CD4-positive, alpha-beta T cell treated with Interleukin-2 at 100 ng/mL for 4 hours (primary cell): ENCODE measurements at places on chromosomes 4 and X.
A peak's percentile ranks its signal among the peaks of the same experiment; 100 is the strongest.

DNA sequence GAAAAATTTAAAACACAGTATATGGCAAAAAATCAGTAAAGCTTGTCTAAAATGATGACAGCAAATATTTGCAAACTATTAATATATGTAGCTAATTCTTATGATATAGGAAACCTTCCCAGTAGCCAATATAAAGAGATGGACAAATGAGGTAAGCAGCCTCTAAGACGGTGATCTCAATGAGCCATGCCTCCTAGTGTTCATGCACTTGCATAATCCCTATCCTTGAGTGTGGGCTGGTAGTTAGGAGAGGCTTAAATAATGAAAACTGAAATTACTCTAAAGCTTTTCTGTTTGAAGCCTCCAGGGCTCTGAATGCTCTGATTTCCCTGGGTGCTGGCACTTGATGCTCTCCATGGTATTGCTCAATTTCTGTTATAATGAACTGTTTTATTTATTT is 24.6 kb upstream of the ARMCX4 start:
- DNase-seq, result no peak

DNA sequence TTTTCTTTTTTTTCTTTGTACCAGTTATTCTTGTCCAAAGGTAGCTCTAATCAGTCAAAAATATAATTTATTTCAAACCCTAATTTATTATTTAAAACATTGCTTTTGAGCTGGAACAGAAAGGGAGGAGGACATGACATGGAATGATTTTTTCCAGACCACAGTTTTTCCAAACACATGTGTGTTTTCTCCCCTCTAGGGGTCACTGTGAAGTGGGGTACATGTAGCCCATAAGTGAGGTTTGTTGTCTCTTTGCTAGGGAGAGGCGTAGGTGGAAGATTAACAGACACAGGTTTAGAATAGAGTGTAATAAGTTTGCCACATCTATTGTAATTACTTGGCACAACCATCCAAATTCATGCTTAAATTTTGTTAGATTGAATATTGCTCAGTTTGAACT is 83.0 kb downstream of the TNIP2 start:
- DNase-seq, result no peak

DNA sequence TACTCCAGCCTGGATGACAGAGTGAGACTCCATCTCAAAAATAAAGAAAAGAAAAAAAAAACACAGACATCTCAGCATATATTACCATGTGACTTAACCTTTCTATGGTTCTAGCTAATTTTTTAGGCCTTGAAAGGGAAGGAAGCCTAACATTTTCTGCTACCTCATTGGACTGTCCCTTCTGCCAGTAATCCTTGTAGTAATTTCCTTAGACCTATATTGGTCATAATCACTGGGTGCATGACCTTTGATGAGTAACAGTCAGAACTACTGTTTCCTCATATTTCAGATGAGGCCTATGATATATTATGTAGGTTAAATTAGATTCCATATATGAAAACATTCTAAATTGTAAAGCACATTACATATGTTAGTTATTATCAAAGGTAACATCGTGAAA is 9.6 kb downstream of the XIAP start:
- no peak for DNase-seq

DNA sequence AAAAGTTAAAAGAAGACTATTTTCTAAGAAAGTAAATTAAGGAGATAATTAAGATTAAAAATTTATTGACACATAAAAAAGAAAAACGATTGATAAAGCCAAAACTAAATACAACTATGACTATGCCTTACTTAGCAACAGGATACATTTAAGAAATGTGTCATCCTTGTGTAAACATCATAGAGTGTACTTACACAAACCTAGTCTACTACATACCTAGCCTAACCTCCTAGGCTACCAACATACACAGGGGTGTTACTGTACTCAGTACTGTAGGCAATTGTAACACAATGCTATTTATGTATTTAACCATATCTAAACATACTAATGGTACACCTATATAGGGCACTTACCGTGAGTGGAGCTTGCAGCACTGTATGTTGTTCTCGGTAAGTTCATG is 108.3 kb downstream of the ANXA10 start:
- no peak for DNase-seq

- no peak for DNase-seq
Measured at GRCh38 chrX:63785708-63786040, 660 bp upstream of the ARHGEF9 start.

DNA sequence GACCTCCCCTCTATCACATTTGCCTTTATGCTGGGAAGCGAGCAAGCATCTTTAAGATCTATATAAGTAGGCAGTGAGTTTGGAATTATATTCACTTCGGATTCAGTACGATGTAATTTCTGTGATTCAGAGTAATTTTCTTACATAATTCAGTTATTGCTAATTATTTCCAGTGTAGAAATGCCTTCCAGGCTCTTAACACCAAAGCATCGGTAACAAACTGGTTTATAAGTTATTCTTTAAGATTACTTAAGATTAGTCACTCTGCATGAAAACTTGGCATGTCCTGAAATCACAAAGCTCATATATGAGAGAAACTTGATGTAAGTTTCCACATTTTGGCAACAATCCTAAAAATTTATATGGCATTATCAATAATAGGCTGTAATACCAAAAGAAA is 120.8 kb downstream of the ADAMTS3 start:
- no peak for DNase-seq

DNA sequence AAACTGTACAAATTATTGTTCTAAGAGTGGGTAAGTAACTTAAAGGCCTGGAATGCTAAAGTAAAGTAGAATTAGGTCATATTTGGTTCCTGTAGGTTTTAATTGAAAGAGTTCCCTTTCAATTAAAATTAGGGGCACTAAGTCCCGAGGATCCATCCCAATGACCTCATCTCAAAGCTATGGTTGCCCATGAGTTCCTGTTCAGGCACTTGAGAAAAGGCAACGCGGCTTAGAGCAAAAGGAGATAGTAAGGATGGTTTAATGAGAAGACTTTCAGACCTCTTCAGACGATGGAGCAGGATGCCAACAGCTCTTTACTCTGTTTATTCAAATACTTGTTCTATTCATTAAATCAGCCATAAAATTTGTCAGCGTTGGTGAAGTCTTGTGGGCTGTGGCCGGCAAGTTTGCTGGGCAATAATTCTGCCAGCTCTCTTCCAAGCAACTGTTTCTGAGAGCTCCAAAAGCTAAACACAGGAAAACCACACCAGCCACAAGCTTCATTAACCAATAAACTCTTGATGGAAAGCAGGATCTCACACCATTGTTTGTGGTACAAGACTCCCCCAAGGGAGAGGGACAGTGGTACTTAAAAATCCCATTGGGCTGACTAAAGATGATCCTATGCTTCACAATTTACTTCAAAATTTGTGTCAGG is 167.4 kb downstream of the COL4A6 start:
- no peak for DNase-seq

DNA sequence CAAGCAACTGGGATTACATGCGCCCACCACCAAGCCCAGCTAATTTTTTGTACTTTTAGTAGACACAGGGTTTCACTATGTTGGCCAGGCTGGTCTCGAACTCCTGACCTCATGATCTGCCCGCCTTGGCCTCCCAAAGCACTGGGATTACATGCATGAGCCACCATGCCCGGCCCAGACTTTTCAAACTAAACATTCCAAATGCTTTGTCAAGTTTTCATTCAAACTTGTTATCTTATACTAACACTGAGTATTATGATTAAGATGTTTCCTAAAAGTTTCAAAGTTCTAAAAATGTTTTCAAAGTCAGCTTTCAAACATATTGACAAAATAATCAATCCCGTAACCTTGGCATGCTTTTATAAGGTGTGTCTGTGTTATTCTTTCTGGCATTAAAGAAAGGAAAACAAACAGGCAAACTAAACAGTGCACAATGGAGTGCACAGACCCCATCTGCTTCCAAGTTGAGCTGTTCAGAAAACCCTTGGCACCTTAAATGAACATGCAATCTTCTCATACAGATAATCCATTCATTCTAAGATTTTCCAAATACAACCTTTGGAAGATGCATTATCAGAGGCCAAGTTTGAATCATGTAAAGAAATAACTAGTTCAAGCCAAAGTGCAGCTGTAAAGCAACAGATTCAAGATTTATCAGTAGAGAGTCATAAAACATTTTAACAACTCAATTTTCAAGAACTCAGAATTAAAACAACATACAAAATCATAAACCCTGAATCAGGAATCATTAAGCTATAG is 49.1 kb downstream of the ABCG2 start:
- DNase-seq, result no peak

GRCh38 chr4:89823416-89823815 is 13.5 kb downstream of the SNCA start:
- no peak for DNase-seq

DNA sequence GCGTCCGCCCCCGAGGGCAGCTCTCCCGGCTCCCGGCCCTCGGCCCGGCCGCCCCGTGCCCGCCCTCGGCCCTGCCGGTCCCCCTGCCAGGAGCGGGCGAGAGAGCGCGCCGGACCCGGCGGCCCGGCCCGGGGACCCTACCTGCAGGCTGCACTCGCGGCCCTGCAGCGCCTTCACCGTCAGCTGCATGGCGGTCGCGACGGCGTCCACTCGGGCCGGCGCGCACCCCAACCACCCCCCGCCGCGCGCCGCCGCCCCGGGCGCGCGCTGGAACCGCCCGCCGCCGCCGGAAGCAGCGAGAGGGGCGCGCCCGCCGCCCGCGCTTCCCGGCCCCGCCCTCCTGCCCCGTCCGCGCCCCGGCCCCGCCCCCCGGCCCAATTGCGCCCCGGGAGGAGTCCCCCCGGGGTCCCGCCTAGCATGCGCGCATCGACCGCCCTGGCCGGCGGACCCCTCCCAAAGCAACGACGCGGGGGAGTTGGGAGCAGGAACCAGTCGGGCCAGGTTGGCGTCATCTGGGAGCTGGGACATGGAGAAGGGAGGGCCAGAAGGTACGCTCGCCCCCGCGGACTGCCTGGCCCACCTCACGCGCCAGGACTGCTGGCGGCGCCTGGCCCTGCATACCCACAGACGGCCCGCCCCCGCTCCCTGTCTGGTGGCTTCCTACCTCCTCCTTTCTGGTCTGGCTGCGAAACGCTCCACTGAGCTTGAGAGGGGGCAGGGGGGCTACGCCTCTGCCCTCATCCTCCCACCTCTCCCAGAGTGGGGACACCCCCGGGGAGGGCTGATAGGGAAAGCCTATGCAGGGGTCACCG is at the start of gene UBL4A:
Gene UBL4A, minus strand, starts transcription at position 220 of the 812 bp plus-strand sequence. Its CDS starts 31 bp downstream, at position 189.
- peak; percentile 52 for DNase-seq

DNA sequence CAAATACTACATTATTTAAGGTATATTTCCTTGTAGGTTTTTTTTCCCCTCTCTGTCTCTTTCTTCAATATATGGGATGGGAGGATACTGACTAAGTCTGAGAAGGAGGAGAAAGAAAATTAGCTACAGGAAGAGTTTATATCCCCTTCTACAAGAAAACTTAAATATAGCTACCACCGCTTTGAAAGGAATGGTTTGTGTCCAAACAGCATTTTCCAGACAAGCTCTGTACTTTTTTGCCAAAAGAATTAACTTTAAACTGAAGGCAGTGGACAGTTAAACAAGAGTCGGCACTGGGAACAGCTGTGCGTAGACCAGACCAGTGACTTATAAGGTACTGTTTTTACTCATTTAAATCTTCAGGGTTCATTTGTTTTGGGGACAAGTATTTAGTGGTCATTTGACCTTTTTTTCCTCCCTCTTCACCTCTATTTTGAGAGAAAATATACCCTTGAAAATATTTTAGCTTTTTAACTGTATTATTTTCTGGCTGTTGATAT is 303.7 kb downstream of the ARHGAP24 start:
- no peak for DNase-seq

DNA sequence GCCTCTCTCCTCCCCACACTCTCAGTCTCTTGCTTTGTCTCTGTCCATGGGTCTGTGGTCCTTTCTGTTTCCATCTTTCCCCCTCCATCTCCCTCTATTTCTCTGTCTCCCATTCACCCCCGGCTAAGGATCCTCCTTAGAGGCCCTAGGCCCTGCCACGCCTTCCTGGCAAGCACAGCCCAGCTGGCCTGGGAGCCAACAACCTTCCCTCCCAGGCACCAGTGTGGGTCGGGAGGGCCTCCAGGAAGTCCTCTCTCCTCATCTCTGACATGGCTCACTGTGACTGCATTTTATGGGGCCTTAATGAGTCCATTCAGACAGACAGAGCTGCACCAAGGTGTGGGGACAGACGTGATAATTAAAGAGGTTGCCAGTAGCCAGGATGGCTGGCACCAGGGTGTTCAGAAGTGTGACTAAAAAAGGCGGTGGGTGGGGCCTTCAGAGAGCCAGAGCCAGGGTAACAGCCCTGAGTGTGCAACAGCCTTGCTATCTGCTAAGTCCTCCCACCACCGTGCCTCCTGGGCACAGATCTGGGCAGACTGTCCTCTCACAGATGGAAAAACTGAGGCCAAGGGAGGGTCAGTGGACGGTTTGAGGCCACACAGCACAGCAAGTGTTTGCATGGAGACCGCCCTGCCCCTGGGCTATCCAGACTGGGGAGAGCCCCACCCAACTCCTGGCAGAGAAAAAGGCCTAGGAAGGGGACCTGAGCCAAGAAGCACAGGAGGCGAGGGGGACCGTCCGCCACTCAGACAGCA is 31.5 kb downstream of the BLOC1S4 start:
- DNase-seq, result no peak

- DNase-seq, result no peak
Measured at GRCh38 chr4:127174201-127174600, 458.6 kb upstream of the INTU start.

DNA sequence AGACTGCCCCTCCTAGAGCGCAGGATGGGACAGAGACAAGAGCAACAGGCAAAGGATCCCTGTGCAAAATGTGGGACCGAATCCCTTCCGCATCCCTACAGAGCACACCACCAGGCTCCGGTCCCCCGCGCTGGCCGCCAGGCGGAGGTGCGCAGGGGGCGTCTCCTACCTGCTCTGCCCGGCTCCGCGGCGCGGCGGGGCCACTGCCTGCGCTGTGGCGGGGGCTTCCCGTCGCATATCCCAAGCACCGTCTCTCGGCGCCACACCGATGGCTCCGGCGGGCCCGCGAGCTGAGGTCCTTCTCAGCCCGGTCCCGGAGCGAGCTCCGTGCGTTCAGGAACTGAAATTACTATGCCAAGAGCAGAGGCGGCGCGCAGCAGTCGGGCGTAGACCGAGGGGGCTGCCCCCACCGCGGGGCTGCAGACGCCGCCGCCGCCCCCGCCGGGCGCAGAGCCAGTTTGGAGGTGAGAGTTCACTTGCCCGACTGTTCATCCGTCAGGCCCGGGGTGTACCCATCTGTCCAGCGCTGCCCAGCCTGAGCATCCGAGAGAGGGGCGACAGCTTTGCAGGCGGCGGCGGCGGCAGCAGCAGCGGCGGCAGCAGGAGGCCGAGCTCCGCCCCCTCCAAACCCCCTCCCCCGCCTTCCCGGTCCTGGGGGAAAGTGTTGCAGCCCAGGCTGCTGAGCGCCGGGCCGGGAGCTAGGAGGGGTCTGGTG is at the start of gene GPRIN3:
Gene GPRIN3, minus strand, starts transcription at position 355 of the 715 bp plus-strand sequence. CDS start 57,690 bp downstream, outside the sequence.
- peak; percentile 55 for DNase-seq

DNA sequence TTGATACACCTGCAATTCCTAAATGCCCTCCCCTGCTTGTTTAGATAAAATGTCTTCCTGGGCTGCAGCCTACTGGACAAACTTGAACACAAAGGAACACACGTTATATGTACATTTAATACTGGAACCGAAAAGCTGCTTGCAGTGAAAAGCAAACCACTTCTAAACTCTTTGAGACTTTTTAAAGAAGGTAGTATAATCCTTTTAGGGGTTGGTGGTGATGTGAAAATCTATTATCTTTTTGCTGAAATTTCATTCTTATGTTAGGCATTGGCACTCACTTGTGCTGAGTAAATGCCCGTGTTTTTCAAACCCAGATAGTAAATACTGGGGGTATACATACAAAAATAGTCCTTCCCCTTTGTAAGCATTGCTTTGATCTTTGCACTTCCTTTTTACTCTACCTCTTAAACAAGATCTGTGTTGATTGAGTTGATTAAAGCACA is 2.2 kb downstream of the NFKB1 start:
- DNase-seq, result peak; percentile 28

GRCh38 chr4:147090486-147090885 is 144.8 kb upstream of the TTC29 start:
- DNase-seq, result no peak
